Fibroblast of skin of left biceps (primary cell): ENCODE measurements at places on chromosomes 2 and 18.

GRCh38 chr2:46167406-46167805 is 129.8 kb upstream of the EPAS1 start:
- DNase-seq, result no peak

DNA sequence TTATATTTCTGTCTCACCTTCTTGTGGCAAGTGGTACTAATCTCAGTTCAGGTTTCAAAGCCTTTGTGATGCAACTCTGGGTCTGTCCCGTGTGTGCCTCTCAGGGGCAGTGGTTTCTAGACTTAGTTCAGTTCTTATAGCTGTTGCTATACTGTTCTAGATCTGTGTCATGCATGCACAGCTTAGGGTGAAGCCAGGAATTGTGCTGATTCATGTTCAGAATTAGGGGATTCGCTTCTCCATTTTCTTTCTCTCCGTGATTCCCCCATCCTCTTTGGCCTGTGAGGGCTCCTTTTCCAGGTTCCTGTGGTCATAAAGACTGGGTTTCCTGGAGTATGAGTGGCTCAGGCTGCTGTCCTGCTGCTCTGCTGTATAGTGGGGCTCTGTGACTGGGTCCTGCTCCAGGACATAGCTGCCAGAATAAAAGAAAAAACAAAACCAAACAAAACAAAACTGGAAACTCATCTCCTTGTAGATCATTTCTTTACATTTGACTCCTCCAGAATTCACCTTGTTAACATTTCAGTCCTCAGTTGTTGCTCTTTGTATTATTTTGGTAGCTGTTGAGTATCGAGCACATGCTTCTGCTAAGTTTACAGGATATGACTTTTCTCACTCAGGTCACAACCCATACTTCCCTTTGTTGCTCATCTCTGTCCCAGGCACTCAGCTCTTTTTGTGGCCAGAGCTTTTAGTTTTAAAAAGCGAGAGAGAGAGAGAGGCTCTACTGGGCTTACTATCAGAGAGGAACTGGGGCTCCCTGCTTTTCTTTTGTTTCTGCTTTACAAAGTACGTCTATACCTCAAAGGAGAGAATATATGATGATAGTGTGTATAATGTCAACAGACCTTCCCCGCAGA is 34.2 kb downstream of the CERS6 start:
- DNase-seq, result no peak

DNA sequence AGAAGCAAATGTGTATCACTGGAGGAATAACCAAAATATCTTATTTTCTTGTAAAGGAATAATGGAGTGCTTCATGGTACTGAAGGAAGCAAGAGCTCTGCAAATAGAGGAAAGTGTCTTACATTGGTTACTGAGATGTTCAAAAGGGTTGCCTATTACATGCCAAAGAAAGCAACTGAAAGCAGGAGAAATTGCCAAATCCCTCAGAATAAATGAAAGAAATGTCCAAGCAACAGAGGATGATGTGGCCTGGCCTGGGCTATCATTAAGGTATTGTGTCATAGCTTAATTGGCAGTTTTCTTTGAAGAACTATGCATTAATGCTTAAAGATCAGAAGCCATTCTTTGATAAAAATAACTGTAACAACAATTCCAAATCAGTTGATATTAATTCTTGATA is 173.7 kb downstream of the RAB3GAP1 start:
- no peak for DNase-seq

- DNase-seq, result no peak
Measured at GRCh38 chr18:25568986-25569385, 217.0 kb upstream of the ZNF521 start.

GRCh38 chr2:53510401-53510800 is 257.2 kb upstream of the CHAC2 start:
- DNase-seq, result no peak

- DNase-seq, result no peak
Measured at GRCh38 chr18:56678836-56679565, 27.8 kb downstream of the WDR7 start.

DNA sequence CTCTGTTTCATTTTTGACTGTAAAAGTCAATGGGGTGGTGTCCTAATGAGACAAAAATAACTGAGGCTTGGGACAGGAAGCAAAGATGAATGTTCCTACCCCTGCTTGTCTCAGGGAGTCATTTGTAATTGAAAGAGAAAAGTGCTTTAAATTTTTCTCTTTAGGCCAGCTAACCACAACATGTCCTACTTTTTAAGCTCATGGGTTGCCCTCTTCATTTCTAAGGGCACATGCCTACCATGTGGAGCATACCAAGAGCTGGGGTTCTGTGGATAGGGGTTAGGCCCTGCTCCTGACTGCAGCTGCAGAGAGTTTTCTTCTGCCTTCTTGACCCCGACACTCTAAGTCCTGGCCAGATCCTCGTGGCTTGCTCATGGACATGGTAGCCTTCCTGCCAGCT is 96.8 kb upstream of the ARL4C start:
- DNase-seq, result no peak
